ENCODE measurements at places on chromosomes 2 and 18. TPM values are rescaled to one million over a fixed set of nuclear protein-coding genes. Genes with fewer than 3 reads are reported as not detected.

DNA sequence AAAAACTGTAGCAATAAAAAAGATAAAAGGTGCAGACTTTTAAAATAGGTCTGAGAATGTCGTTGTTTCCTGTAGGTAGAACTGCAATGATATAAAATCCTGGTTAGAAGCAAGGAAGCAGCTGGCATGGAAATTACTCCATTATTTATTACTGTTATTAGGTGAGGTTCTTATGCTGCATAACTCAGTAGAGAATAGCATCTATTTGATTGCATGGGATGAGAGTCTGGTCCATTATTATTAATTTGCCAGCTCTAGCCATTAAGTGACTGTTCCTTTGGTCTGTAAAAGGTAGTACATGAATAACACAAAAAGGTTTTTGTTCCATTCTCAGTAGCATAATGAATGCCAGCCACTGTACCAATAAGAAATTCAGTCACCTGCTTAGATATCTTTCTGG is 358.6 kb downstream of the RBM43 start:
- no peak overlapping the region for H3K27ac ChIP-seq
- no peaks in the 10 kb centered on the region for H3K27me3 ChIP-seq
- H3K4me1 ChIP-seq, result peaks cover 4% of the 10 kb centered on the region
- H3K36me3 ChIP-seq, result no peaks in the 10 kb centered on the region

GRCh38 chr2:31196622-31197021 is 20.7 kb downstream of the CAPN14 start:
- H3K4me3 ChIP-seq, result no peak overlapping the region
- DNase-seq, result no peak
- H3K27me3 ChIP-seq, result no peaks in the 10 kb centered on the region
- no peaks in the 10 kb centered on the region for H3K4me1 ChIP-seq
- no peaks in the 10 kb centered on the region for H3K36me3 ChIP-seq
- H3K27ac ChIP-seq, result no peak overlapping the region

LIMS4 gene
- 15.9 TPM for total RNA-seq

DNA sequence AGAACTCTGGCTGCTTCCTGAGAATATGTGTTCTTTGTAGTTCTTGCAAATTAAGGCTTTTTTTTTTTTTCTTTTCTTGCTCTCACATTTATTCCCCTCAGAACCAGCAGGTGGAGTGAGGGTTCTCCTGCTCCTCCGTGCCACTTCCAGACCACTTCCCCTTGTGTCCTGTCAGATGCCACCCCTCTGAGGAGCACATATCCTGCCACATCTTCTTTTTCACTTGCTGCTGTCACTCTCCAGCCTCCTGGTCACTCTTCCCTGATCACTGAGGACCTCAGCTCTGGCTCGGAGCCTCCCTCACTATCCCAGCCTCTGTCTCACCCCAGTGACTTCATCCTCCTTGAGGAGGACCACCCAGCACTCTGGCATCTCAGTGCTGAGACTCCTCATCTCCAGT is 100.5 kb downstream of the TACR1 start:
- H3K27ac ChIP-seq, result peak overlapping the region; percentile 71
- no peak for DNase-seq
- no peaks in the 10 kb centered on the region for H3K36me3 ChIP-seq

NOSTRIN gene
- 1.4 TPM for total RNA-seq

DNA sequence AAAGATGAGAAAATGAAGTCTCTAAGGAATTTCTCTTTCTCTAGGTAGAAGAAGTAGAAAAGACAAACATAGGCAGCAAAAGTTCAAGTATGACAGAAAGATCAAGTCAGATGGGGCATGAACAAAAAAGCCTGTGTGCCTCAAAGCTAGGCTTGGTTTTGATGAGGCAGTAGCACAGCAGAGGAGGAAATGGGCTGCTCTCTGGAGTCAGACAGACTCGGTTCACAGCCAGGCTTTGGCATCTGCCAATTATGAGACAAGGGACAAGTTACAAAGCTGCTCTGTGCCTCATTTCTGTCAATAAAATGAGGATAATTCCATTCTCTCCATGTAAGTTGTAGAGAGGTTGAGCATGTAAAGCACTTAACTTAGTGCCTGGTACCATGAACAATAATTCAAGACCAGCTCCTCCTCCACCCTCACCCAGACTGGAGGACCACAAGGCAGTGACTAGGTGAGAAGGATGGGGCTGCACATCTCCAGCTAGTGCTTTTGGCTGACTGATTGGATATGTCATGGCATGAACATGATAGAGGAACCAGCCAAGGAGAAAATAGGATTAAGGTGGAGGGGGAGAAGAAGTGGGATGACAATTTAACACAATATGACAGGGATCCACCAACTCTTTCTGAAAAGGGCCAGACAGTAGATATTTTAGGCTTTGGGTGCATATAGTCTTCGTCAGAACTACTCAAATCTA is 84.6 kb downstream of the TMEM163 start:
- DNase-seq, result no peak
- no peak overlapping the region for H3K4me3 ChIP-seq
- H3K27ac ChIP-seq, result no peak overlapping the region
- no peaks in the 10 kb centered on the region for H3K4me1 ChIP-seq
- H3K27me3 ChIP-seq, result no peaks in the 10 kb centered on the region

EMX1 gene
- not detected for total RNA-seq

DNA sequence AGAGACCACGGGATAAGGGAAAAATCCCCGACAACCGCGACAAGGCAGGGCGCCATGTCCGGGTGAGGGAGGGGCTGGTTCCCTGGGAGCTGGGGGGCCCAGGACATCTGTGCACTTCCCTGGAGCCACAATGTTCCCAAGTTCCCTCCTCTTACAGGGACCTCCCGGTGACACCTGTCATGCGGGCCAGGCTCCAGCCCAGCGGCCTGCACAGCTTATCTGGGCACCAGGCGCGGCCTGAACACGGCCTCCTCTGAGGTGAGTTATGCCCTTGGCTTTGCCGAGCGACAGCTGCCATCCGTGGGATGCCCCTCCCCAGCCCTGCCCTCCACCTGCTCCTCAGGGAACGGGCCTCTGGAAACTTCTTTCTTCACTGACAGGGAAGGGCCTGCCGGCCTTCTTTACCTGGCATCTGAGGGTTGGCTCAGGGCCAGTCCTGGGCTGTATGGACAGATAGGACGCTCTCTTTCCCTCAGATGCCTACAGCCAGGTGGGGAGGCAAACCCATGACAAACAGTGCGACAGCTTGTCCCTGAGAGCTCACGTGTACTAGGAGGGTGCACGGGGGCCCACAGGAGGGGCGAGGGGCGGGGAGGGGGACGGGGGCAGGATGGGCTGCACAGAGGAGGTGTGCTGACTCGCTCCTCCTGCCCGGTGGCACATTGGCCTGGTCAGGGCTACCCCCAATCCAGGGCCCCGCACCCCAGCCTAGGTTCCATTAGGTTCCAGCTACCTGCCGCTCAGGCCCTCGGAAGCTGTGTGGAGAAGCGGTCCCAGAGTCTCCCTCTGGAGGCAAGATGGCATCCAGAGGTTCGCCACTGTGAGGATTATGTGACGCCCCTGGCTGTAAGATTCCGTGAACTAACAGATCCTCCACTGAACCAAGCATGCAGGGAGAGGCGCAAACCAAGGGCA is 34.9 kb upstream of the HPCAL1 start:
- H3K27me3 ChIP-seq, result no peaks in the 10 kb centered on the region
- H3K27ac ChIP-seq, result no peak overlapping the region
- no peak overlapping the region for H3K4me3 ChIP-seq
- H3K4me1 ChIP-seq, result peaks cover 22% of the 10 kb centered on the region

GRCh38 chr2:99819766-99820165 is 322.6 kb downstream of the AFF3 start:
- H3K36me3 ChIP-seq, result no peaks in the 10 kb centered on the region
- peaks cover 6% of the 10 kb centered on the region for H3K4me1 ChIP-seq

SERPINB3 gene
- total RNA-seq, result not detected

- no peak for DNase-seq
- H3K27me3 ChIP-seq, result peaks cover 55% of the 10 kb centered on the region
- no peaks in the 10 kb centered on the region for H3K4me1 ChIP-seq
- H3K27ac ChIP-seq, result no peak overlapping the region
- no peak overlapping the region for H3K4me3 ChIP-seq
Observed at GRCh38 chr2:110772383-110772755, 40.0 kb downstream of the ACOXL start.

- no peak for DNase-seq
- H3K4me1 ChIP-seq, result no peaks in the 10 kb centered on the region
- H3K36me3 ChIP-seq, result no peaks in the 10 kb centered on the region
- no peak within 1 kb of the TSS for H3K27ac ChIP-seq
Observed at GRCh38 chr2:127535422-127535901, at the start of gene MYO7B. MYO7B (plus strand) TSS chr2:127535683; CDS start chr2:127559723, 24,040 bp downstream.

- H3K4me1 ChIP-seq, result no peaks in the 10 kb centered on the region
- no peaks in the 10 kb centered on the region for H3K36me3 ChIP-seq
- no peak overlapping the region for H3K4me3 ChIP-seq
- H3K27ac ChIP-seq, result no peak overlapping the region
- peaks cover 24% of the 10 kb centered on the region for H3K27me3 ChIP-seq
- no peak for DNase-seq
Observed at GRCh38 chr2:94996305-94997100, 29.0 kb upstream of the MAL start.

BOLL gene
- total RNA-seq, result not detected

DNA sequence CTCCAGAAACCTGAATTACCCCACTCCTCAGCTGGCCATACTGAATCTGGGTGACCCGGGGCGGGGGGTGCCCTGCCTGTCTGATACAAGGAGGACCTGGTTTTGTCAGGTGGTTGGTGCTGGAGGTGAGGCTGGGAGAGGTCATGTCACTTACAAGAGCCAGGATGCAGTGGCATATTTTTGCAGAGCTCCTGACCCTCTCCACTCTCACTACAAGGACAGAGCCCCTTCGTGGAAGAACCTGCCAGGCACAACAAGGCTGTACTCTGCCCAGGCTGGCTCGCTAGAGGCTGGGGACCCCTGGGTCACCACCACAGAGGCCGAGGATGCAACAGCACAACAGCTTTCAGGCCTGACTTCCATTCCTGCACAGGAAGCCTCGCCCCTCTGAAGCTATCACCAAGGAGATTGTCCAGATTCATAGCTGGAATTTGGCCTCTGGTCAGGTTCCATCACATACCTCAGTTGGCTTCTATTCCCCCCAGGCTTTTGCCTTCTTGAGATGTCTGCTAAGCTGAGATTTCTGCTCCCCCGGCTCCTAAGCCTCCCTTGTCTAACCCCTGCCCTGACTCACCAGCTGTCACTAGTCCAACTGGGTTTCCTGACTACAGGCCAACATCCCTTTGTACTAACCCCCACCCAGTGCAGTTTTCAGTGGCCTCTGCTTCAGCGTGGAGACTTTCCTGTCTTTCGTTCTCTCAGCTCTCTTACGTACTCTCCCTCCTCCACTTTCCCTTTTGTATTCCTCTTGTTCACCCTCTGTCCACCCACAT is 132.5 kb upstream of the EPAS1 start:
- H3K4me1 ChIP-seq, result peaks cover 25% of the 10 kb centered on the region

DNA sequence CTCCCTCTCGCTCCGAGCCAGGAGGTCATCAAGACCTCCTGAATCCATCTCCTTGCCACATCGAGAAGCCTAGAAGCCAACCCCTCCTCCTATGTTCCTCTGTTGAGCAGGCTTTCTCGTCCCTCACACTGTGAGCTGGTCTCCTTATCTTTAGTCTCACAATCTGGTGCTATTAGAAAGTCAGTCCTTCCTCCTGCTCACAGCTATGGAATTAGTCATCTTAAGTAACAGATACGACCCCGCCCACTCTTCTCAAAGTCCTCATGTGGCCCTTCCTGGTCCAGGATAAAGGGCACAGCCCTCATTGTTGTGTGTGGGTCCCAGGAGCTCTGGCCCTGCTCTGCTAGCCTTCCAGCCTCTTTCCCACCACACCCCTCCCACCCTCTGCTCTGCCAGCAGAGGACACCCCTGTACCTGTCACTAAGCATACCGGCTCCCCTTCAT is 41.4 kb upstream of the TRIB2 start:
- peaks cover 7% of the 10 kb centered on the region for H3K4me1 ChIP-seq
- no peaks in the 10 kb centered on the region for H3K36me3 ChIP-seq
- no peak overlapping the region for H3K4me3 ChIP-seq
- no peak for DNase-seq
- peak overlapping the region; percentile 46 for H3K27ac ChIP-seq

GRCh38 chr2:150036622-150037021 is 449.0 kb upstream of the MMADHC start:
- DNase-seq, result no peak
- no peak overlapping the region for H3K27ac ChIP-seq
- H3K4me3 ChIP-seq, result no peak overlapping the region
- no peaks in the 10 kb centered on the region for H3K27me3 ChIP-seq

- H3K27ac ChIP-seq, result no peak overlapping the region
- no peak for DNase-seq
- H3K4me3 ChIP-seq, result no peak overlapping the region
- H3K4me1 ChIP-seq, result no peaks in the 10 kb centered on the region
- no peaks in the 10 kb centered on the region for H3K36me3 ChIP-seq
- no peaks in the 10 kb centered on the region for H3K27me3 ChIP-seq
Observed at GRCh38 chr2:155905657-155906056, 426.9 kb downstream of the NR4A2 start.

KIF1A gene
- under 0.01 TPM for total RNA-seq

DNA sequence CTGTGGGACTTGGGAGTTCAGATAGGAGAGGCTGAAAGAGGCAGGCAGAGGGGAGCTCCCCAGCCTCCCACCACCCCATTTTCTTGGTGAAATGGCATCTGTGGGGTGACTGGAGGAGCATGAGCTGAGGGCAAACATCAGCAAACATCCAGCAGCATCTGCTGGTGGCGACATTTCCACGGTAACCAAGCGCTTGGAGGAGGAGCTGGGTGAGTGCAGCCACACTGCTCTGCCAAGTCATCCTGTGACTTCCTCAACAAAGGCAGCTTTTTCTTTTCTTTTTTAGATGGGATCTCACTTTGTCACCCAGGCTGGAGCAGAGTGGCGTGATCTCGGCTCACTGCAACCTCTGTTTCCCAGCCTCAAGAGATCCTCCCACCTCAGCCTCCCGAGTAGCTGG is 5.6 kb downstream of the TXNL4A start:
- DNase-seq, result no peak
- no peak overlapping the region for H3K4me3 ChIP-seq
- H3K27ac ChIP-seq, result peak overlapping the region; percentile 28
- peaks cover 18% of the 10 kb centered on the region for H3K4me1 ChIP-seq
- no peaks in the 10 kb centered on the region for H3K27me3 ChIP-seq

GRCh38 chr2:209808521-209808920 is 36.9 kb downstream of the UNC80 start:
- H3K4me1 ChIP-seq, result no peaks in the 10 kb centered on the region
- H3K4me3 ChIP-seq, result no peak overlapping the region
- DNase-seq, result no peak
- no peaks in the 10 kb centered on the region for H3K36me3 ChIP-seq

Measured in osteoblast (primary cell).